WTC11 (cell line): ENCODE measurements at places on chromosomes 7 and 10.
A peak's percentile ranks its signal among the peaks of the same experiment; 100 is the strongest.

DNA sequence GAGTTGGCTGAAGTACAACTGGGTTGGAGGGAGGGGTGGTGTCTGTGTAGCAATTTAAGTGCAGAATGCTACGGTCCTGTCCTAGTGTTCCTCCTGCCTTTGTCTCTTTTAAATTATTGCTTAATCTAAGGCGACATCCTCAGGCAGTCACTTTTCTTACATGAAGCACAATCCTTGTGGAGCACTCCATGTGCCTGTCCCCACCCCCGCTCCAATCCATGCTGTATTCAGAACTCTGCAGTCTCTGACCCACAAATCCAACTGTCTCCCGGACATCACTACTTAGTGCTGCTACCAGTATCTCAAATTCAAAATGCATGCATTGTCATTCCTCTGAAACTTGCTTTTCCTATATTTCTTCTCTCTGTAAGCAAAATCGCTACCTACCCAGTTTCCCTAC is 91.4 kb upstream of the FAM133B start:
- DNase-seq, result no peak

DNA sequence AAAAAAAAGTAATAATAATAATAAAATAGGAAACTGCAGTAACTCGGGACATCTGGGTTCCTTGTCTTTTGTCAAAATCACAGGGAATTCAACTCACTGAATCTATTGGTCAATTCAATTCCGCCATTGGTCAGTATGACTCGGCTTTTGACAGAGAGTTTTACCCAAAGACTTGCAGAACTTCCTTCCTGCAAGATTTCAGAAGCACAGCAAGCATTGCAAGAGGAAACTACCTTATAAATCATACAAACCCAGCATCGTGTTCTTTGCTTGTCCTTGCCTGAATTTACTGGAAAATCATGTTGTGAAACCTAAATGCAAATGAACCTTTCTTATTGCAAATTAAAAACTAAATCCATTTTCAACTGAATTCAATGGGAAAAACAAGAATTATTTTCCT is 15.5 kb downstream of the KLF6 start:
- no peak for DNase-seq

GRCh38 chr10:122471531-122472177 is 10.3 kb downstream of the HTRA1 start:
- DNase-seq, result no peak

- no peak for DNase-seq
These were observed 1.1 kb downstream of the TMEM273 start for GRCh38 chr10:49187044-49187484.

DNA sequence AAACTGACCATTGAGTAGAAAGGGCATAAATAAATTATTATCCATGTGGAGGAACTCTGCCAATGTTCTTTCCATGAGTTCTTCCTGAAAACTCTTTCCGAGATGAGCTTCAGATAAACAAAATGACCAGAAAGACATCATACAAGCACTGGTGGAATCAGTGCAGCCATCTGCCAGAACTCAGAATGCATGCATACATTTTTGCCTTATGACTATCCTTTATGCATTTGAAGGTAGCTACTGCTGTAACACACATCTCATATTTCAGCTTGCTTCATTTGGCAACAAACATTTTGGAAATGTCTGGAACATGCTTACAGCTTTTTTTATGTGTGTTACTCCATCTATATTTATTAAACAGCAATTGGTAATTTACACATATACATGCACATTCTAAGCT is 448.9 kb downstream of the PLXDC2 start:
- no peak for DNase-seq

GRCh38 chr10:51073453-51074237 is 642 bp upstream of the PRKG1 start:
- DNase-seq, result peak; percentile 49

DNA sequence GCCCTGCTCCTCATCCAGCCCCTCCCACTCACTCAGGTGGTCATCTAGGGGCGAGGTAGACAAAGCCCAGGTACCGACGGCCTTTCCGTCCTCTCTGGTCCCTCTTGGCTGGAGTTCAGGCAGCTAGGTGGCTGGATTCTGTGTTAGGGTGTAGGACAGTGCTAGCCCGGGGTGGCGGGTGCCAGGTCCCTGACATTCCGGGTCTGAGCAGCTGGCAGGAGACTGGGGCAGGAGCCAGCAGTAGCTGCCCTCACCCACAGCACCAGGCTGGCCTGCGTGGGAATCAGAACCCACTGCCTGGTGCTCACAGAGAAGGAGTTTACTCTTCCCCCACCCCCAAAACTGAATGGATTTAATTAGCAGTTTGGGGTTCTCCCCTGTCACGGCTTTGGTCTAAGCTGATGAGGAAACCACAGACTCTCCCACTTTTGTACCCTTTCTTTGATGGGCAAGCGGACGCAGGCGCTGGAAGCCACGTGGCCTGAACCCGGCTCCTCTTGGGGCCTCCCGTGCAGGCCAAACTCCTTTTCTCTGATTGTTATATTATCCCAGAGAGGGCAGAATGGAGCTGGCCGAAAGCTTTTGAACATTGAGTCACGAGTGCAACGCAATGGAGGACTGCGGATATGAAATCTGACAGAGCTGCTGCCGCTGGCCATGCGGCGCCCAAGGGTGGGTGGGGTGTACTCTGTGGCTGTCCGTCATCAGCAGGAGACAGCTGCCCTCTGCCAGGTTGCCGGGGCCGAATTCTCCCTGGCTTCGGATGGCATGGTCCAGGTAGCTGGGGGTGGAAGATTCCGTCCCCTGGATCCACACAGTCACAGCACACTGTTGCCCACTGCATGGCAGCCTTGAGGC is 12.9 kb upstream of the ZFAND2A start:
- no peak for DNase-seq

- DNase-seq, result no peak
These were observed 1010.9 kb upstream of the PHF14 start for GRCh38 chr7:9962742-9963141.

DNA sequence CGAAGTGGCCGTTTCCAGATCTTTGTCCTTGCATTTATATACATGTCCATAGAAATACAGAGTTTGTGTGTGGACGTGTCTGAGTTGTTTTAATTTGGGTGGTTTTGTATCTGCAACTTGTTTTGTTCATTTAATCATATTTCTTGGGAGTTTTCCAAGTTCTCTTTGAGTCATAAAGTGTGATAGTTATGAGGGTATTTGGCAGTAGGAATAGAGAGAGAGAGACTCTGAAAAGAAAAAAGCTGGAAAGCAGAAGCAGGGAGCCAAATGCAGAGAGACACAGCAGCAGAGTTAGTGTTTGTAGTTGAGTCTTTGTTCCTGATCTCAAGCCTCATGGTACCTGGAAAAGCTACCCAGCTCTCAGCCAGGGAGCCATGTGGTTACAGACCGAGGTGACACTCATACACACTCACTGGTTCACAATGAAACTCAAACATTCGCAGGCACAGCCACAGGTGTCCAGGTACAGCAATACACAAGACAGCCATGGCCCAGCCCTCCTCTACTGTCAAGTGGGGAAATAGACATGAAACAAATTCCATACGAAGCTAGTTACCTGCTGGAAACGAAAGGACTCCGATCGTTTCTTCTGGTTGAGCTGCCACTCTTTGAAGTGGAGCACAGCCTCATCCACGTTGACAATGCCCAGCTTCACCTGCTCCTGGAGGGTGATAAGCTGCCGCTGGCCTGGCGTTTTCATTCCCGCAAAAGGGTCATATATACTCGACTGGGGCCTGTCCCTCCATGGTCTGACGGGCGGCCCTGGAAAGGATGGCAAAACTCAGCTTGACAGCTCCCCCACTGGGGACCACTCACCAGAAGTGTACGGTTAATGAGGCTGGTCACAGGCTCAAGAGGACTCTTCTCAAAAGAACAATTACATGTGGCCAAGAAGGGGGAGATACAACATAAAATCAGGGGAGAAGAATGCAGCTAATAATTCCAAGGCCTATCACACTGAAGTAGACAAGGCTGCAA is 33.3 kb upstream of the TM9SF3 start:
- no peak for DNase-seq

DNA sequence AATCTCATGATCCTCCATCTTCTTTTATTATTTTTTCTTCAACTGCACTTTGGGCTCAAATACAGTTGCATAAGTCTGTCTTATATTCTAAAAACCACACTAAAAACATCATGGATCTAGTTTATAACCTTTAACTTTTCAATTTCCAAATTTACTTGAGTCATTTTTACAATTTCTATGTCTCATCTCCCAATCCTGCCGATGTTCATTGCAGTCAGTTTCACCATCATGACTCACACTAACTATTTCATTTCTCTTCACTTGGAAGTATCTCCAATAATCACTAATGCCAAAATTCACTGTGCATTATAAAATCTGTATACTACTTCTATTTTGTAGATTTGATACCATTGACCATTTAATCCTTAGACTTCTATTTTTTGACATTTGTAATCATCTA is 806.9 kb upstream of the SORCS1 start:
- no peak for DNase-seq

DNA sequence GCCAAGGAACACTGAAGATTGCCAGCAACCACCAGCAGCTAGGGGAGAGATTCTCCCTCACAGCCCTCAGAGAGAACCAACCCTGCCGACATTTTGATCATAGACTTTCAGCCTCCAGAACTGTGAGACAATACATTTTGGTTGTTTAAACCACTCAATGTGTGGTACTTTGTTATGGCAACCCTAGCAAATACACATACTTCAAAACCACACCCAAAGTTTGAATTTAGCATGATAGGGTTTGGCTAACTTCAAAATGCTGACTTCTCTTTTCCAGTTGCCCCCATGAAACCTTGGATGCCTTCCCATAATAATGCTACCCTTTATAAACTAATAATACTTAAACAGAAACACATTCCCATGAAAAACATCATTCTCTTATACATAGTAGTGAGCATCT is 149.8 kb downstream of the DGKI start:
- DNase-seq, result no peak

GRCh38 chr10:33371234-33371633 is 36.8 kb upstream of the NRP1 start:
- DNase-seq, result no peak

GRCh38 chr7:157719705-157720655 is 383.2 kb downstream of the DNAJB6 start:
- no peak for DNase-seq

- DNase-seq, result no peak
These were observed 207.6 kb upstream of the KLF6 start for GRCh38 chr10:3992382-3993178.

DNA sequence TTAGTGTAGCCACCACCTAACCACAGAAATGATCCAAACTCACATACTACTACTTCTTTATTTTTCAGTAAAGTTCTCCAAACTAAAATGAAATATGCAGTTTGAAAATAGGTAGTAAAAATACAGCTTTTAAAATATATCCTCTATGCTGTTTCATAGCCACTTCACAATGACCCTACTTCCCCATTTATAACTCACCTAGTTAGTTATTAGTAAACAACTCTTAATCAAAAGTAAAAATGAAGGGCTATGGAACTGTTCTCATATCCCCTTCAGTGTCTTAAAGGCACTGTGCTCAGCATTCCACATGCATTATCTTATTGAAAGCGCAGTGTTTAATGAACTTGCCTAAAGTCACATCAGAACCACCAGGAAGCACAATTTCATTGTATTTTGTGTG is 43.5 kb downstream of the KMT2C start:
- no peak for DNase-seq

DNA sequence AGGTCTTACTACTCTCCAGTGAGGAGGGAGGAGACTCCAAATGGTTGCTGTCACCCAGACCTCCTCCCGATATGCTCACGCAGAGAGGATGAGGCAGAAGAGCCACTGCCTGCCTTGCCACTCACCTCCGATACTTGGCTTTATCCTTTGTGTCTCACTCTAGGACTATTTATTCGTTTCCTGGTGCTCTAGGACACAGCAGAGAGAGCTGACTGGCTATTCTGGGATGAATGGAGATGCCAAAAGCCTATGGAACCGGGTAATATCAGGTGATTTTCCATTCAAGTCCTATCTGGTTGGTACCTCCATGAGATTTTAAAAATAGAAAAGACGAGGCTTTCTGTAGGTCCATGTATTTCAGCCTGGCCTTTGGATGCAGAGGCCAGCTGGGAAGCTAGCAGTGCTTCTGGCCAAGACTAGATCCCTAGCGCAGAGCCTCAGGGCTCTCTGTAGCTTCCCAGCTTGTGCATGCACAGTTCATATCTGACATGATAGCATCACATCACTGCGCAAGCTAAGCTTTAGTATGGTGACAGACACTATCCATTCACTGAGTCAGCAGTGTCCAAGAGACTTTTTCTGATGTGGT is 239.0 kb upstream of the ANKRD30A start:
- no peak for DNase-seq

DNA sequence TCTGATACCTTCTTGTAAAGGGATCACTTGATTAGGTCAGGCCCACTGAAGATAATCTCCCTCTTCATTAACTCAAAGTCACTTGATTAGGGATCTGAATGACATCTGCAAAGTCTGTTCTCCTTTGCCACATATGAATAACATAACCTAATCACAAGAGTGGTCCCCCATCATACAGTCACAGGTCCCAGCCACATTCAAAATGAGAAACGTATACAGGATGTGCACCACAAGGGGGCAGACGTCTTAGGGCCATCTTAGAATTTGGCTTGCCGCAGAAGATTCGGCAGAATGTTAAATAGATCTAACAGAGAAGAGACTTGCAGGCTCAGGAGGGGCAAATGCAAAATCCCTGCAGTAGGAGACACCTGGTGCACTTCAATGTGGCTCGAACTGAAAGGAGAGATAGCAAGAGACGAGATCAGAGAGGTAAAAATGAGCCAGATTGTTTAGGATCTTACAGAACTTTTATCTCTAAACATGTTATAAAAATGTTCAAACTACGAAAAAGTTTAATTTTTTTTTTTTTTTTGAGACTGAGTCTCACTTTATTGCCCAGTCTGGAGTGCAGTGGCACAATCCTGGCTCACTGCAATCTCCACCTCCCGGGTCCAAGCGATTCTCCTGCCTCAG is 10.4 kb upstream of the SMC3 start:
- DNase-seq, result peak; percentile 71

- DNase-seq, result no peak
These were observed 183.2 kb downstream of the AUTS2 start for GRCh38 chr7:69781412-69781846.

DNA sequence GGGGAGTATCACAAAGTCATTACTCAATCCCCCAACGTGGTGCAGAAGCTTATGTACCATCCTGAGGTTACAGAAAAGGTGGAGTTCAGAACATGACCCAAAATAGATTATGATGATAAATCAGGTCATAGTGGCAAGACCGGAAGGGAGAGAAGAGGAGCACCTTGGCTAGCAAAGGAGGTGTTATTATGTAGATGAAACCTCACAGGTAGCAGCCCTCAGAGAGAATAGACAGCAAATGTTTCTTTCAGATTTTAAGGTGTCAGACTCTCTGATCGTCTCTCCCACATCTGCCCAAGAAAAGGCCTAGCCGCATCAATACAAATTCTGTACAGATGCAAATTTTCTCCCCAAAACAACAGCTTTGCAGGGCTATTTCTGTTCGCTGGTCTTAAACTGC is 88.3 kb upstream of the SEMA3D start:
- DNase-seq, result no peak

GRCh38 chr7:131689662-131690234 is 133.3 kb upstream of the PODXL start:
- no peak for DNase-seq

DNA sequence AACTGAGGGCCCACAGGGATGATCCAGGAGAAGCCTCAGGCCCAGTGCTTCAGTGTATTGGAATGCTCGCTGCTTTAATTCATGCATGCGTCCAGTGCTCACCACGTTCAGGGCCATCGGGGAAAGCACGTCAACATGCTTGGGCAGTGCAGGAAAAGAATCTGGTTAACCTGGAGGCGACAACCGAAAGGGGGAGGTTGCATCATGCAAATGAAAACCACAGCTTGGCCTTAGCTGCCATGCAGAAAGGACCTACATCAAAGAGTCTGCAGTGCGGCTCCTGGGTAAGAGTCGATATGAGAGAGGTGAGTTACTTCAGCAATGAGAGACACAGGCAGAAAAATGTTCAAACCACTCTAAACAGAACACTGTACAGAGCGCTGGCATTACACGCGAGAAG is 440.1 kb downstream of the KCNMA1 start:
- DNase-seq, result no peak
